ENCODE measurements at places on chromosomes 1 and 21.

DNA sequence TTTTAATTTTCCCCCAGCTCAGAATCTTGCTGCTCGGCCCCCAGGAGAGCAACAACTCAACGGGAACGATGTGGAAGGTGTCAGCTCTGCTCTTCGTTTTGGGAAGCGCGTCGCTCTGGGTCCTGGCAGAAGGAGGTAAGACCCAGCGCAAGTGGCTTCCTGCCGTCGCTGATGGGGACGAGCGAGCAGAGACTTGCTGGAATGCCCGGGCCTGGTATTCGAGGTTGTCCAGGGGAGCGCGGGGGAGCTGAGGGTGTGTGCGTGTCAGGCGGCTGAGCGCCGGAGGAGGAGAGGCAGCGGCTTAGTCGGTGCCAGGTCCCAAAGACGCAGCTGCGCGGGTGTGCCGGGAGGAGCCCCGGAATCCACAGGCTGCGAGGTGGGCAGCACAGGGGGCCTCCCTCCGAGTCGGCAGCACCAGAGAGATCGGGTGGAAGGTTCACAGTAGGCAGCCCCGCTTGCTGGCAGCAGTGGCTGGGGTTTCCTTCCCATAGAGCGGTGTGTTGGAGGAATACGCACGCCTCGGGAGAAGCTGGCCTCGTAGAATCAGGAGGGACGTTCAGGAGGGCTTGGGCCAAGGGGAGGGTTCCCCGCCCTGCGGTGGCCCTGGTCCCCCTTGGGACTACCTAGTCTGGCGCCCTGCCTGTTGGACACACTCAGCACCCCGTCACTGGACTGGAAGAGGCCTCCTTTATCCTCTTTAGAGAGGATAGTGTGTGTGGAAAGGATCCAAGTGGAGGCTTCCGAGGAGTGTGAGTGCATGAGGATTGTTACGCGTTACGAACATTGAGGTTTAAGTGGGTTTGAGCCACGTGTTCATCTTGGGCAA lies 547 bp downstream of the PDPN start:
- DNase-seq, result no peak

- no peak for DNase-seq
These were observed 423.9 kb downstream of the PTBP2 start for GRCh38 chr1:97145321-97145956.

GRCh38 chr1:180252638-180253536 lies 22.8 kb downstream of the LHX4 start:
- no peak for DNase-seq

DNA sequence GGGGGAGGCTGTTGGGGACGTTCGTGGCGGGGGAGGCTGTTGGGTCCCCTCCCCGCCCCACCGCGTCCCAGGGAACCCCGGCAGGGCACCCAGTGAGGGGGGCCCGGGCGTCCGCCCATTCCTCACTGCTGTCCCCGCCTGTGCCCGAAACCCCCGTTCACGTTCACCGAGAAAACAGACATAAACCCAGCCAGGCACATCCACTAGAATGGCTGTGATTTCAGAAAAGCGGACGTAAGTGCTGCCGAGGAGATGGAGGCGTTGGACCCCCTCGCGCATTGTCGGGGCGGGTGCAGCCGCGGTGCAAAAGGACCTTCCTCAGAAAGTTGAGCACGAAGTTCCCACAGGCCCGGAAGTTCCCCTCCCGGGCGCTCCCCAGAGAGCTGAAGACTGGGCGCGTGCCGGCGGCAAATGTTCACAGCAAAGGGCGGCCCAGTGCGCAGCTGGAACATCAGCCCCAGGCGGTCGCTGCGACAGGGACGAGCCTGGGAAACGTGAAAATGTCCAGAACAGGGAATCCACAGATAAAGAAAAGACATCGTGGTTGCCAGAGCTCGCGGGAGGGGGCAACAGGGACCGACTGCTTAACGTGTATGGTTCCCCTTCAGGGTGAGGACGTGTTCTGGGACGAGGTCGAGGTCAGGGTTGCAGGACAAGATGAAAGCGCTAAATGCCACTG lies 18.5 kb upstream of the SAMD11 start:
- DNase-seq, result no peak

DNA sequence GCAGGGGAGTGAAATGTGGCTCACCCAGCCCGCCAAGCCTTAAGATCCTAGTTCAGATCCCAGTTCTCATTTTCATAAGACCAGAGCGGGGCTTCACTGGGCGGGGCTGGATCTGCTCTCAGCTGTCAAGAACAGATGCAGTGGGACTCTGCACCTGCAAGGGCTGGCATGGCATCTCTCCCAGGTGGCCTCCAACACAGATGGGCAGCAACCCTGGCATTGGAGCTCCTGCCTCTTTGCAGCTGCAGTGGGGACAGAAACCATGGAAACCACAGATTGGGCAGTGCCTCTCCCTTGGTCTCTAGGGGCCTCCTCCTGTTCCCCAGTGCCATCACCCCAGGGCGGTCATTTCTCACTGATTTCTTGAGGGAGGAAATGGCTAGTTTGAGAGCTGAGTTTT lies 267.7 kb downstream of the PRDM2 start:
- no peak for DNase-seq

DNA sequence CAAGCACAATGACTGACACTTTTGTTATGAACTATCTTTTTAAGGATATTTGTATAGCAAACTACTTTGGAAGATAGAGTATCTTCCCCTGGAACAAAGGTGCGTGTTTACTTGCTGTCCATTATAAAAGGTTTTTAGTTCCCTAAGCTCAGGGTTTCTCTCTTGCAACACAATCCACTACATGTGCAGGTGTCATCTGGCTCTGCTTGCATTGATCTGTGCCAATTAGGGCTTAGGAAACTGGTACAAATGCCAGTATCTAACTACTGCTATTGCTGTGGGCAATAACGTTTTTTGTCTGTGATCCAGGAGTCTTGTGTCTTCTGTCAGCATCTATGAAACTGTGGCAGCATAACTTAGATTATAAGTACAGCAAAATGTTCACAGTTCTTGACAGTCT lies 68.3 kb upstream of the ABCD3 start:
- DNase-seq, result no peak

- no peak for DNase-seq
These were observed 49.3 kb downstream of the KCNAB2 start for GRCh38 chr1:6094801-6095505.

DNA sequence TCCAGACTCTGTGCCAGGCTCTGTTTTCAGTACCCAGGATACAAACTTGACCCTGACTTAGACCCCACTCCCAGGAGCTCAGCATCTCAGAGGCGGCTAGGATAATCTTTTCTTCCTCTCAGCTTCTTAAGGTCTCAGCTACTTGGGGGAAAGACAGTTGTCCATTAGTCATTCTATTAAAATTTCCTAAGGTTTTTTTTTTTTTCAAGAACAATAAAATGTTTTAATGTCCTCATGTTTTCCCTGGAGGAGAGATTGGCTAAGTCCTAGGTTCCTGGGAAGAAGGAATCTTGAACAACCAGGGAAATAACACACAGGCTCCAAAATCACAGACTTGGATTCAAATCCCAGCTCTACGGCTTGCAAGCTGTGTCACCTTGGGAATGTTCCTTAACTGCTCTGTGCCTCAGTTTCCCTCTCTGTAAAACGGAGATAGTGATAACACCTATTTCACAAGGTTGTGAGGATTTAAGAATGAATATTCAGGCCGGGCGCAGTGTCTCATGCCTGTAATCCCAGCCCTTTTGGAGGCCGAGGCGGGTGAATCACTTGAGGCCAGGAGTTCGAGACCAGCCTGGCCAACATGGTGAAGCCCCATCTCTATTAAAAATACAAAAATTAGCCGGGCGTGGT lies 33.0 kb downstream of the CDK18 start:
- DNase-seq, result no peak

GRCh38 chr1:53057127-53057526 lies 4.9 kb upstream of the PODN start:
- DNase-seq, result no peak

DNA sequence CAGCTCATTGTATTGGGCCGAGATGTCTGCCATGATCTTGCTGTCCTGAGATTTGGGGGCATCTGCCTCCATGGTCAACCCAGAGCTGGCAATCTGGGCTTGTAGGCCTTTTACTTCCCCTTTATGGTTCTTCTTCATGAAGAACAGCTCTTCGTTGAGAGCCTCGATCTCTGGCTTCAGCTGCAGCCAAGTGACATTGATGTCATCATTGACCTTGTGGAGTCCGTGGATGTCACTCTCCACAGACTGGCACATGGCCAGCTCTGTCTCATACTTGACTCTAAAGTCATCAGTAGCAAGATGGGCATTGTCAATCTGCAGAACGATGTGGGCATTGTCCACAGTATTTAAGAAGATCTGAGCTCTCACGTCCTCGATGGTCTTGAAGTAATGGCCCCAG lies 29.2 kb downstream of the RAP1A start:
- no peak for DNase-seq

- DNase-seq, result no peak
These were observed 10.4 kb downstream of the EMC1 start for GRCh38 chr1:19240673-19241538.

DNA sequence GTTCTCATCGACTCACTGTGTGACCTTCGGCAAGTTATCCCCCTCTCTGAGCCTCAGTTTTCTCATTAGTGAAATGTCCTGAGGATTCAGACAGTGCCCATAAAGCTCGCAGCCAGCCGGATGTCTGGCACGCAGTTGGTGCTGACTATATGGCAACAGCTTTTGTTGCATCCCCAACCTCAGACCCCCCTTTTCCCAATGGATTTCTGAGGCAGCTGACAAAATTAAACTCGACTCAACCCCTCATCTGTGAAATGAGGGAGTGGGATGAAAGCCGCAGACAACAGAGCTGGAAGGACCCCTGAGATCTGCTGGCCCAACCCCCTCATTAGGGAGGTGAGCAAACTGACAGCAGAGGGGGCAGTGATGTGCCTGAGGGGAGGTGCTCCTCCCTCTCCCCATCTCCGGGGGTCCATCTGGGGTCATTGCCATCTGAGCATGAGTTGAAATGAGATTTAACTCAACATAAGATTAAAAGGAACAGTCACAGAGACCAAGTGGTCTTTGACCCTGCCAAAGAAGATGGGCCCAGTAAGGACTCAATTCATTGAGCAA lies 40.4 kb downstream of the NKAIN1 start:
- no peak for DNase-seq

GRCh38 chr21:25646474-25646873 lies 7.4 kb downstream of the JAM2 start:
- DNase-seq, result no peak

- no peak for DNase-seq
These were observed 10.6 kb downstream of the PADI1 start for GRCh38 chr1:17215545-17215890.

- DNase-seq, result no peak
These were observed 10.0 kb upstream of the MCOLN3 start for GRCh38 chr1:85058311-85058710.

DNA sequence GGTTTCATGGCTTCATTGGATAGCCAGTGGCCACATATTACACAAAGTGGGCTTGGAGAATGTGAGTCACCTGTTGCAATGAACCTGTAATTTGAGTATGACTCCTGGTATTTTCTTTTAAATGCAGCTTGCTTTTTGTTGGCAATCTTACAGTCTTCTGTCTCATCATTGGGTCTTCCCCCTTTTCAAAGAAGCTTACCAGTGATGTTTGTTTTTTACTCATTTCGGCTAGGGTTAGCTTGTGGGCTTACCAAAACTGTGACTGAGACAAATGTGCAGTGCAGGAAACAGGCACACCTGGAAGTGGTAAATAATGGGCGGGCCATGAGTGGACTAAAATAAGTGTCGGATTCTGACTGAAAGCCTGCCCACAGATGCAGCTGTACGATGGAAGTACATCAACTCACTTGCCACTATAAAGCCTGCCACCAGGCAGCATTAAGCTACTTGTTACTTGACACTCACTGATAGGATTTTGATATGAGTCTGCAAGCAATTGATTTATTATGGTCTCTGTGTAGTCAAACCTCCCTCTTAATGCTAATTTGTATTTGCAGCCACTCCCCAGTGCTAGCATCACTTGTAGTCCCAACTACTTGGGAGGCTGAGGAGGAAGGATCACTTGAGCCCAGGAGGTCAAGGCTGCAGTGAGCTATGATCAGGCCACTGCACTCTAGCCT lies 4.2 kb downstream of the HHAT start:
- DNase-seq, result no peak

DNA sequence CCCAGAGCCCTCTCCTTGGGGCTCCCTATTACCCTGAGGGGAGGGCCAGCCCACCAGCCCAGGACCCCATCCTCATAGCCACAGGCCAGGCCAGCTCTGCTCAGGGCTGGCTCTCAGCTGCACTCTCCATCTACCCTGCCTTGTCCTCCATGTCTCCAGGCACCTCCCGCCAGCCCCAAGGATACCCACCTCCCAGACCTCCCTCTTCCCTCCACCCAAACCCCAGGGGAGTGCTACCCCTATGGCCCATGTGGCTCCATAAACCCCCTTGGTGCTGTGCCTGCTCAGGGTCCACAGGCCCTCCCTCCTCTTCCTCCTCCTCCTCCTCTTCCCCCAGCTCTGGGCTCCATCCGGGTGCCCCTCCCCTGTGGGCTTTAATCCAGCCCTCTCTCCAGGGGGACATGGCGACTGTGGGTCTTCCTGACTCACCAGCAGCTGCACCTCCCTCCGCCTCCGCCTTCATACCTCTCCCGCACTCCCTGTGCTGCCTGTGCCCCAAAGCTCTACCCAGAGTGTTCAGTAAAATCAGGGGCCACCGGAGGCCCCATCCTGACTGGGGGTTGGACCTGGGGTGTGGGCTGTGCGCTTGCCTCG lies 9.1 kb downstream of the YBEY start:
- DNase-seq, result no peak

DNA sequence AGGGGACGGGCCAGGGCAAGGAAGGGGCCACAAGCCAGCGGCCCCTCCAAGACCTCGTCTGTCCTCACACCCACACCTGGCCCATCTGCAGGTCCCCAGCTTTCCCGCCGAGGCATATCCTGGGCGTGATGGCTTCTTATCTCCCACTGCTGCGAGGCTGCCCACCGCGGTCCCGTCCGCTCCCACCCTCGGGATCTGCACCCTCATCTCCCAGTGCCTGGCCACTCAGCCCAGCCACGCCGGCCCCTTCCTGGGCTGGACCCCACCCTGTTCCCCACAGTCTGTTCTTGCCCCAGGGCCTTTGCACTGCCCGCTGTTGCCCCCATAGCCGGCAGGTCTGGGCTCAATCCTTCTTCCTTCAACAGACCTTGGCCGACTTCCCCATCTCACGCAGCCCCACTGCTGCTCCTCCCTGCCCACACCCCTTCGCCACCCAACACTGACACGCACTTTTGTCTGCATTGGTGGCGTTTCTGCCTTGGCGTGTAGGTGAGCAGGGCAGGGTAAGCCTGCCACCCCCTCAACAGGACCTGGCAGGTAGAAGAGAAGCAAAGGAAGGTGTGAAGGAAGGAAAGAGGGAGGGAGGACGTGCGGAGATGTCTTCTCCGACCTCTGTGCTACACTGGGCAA lies 4.4 kb upstream of the TTC34 start:
- no peak for DNase-seq

DNA sequence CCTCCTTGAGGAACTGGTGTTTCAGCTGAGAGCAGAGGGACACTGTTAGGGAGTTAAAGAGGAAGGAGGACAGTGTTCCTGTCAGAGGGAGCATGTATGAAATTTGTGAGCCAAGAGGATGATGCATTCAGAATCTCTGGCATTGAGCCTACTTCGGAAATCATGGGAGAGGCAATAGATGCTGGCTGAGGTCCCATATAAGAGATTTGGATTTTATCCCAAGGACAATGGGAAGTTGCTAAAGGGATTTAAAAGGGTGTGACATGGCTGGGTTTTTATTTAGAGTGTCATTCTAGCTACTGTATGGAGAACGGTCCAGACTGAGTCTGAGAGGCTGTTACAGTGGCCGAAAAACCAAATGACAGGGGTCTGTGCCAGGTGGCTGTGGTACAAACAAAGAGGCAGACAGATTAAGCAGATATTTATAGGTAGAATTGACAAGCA lies 403.2 kb upstream of the B3GALT2 start:
- no peak for DNase-seq
